HepG2 (cell line): ENCODE measurements at places on chromosomes 2 and 18.
A peak's percentile ranks its signal among the peaks of the same experiment; 100 is the strongest.

DNA sequence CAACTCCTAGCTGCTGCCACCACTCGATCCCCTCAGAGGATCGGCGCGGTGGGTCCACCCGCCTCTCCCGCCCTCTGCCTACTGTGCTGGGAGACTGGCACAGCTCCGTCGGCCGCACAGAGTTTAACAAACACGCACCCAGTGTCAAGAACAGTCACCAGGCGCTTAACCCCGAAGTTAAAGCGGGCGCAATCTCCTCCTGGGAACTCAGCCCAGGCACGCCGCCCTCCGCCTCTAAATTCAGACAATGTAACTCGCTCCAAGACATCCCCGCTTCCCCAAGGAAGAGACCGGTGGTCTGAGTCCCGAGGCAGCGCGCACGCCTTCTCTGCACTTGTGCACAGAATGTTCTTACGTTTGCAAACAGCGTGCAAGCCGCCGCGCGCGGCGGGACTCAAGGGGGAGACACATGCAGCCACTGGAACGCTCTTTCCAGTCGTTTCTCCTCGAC is 533 bp downstream of the CXCR4 start:
- no peak for DNase-seq

DNA sequence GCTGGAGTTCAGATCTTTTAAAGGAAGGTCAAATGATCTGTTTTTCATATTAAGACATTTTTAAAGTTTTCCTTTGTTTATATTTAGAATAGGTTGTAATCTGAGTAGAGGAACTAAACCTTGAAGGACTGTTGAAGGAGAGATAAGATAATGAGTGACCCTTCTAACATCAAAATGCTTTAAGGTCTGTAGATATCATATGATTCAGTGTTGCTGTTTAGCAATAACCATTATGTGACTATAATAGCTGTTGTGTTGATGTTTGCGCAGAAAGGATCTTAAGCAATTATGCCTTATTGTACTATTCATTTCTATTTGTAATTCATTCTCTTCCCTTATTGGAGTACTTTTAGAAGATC is 60.0 kb downstream of the SLC16A14 start:
- DNase-seq, result no peak

DNA sequence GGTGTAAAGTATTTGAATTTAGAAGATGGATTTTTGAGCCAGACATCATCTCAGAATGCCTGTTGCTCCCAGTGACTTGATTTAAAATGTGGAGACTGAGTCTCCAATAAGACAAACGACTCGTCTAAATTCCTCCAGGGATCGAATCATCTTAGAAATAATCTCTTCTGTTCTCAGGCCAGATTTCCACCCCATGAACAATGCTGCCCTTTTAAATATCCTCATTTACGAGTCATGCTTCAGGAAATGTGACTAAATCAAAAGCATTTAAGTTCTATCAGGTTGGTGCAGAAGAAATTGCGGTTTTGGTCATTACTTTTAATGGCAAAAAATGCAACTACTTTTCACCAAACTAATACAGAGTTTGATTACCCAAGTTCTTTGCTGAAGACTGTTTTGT is 684.6 kb upstream of the SOX11 start:
- DNase-seq, result no peak

DNA sequence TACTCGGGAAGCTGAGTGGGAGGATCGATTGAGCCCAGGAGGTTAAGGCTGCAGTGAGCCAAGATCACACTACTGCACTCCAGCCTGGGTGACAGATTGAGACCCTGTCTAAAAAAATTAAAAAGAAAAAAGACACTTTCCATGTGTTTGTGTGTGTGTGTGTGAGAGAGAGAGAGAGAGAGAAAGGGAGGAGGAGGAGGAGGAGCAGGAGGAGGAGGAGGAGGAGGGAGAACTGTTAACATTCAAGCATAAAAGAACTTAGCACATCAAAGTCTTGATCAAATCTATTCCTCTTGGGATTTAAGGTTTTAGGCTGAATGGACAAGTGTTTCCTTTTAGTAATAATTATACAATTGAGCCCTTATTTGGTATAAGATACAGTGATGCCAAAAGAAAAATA is 75.5 kb downstream of the SPOPL start:
- no peak for DNase-seq

DNA sequence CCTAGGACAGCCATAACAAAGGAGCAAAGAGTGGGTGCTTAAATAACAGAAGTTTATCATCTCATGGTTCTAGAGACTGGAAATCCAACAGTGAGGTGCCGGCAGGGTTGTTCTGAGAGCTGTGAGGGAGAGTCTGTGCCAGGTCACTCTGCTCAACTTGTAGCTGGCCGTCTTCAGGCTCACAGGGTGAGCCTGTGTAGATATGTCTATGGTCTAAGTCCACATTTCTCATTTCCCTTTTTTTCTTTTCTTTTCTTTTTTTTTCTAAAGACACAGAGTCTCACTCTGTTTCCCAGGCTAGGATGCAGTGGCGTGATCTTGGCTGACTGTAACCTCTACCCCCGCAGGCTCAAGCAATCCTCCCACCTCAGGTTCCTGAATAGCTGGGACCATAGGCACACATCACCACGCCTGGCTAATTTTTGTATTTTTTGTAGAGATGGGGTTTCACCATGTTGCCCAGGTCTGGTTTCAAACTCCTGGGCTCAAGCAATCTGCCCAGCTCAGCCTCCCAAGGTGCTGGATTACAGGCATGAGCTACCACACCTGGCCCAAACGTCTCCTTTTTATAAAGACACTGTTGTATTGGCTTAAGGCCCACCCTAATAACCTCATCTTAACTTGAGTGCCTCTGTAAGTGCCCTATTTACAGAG is 142.2 kb downstream of the SP3 start:
- no peak for DNase-seq

- DNase-seq, result no peak
Observed at GRCh38 chr2:42879121-42879705, 86.8 kb upstream of the HAAO start.

DNA sequence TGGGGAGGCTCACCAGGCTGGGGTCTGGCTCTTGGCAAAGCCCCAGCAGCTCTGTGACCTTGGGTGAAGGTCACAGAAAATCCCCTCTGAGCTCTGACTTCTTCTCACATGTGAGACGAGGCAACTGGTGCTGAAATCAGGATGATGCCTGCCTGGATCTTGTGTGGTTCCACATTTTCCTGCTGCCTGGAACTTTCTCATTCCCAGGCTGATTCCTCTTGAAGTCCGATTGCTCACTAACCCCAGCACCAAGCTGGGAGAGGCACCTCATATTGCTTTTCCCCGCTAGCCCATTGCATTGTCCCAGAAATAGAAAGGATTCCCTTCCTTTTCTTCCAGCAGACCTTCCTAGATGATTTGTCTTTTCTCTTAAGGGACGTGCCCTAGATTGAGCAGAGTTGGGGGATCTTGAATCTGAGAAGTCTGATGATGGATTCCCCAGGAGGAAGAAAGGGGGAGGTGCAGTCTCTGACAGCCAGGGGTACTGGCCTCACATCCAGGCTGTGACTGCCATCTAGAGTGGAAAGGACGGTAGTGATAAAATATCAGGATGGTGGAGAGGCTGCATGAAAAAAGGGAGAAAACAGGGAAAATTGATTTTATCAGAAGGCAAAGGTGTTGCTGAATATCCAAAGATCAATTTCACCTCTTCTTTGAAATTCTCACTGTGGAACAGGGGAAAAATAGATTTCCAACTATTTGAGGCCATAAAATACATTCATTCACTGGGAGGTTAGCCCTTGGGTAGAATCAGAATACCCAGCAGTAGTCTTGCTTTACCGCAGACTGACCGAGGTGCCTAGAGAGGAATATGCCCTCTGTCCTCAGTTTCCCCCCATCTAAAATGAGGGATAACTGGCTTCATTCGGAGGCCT is 96.3 kb downstream of the FAM210A start:
- peak; percentile 67 for DNase-seq

- DNase-seq, result no peak
Observed at GRCh38 chr2:99726691-99727090, 236.9 kb upstream of the REV1 start.

- no peak for DNase-seq
Observed at GRCh38 chr2:43717322-43717721, 41.1 kb upstream of the C1GALT1C1L start.

GRCh38 chr18:79343567-79344207 is 52.0 kb upstream of the NFATC1 start:
- DNase-seq, result peak; percentile 38

- DNase-seq, result no peak
Observed at GRCh38 chr2:170917219-170917913, 11.7 kb upstream of the GORASP2 start.

DNA sequence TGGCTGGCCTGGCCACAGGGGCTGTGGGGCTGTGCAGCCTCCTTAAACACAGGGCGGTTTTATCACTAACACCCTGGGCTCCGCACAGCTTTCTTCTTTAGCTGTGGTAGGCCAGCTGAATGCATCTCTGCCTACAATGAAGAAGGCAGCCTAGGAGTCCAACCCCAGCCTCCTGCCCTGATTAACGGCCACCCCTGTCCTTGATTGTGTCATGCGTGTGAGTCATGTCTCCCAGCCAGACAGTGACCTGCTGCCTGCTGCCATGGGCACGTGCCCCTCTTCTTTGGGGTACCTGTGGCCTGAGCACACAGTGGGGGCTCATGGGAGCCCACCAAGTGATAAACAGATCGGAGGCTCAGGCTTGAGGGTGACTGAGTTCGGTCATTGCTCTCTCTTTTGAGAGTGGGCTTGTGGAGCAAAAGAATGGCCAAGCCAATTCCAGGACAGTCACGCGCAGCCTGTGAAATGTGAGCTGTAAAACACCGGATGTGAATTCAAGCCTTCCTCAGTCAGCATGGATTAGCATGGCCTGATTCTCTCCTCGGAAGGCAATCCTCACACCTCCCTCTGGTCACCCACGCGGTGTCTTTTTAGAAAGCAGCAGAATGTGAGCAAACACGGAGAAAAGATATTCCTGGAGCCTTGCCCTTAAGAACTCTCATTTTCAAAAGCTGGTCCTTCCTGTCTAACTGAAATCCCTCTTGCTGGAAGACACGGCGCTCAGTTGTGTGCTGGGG is 144.1 kb downstream of the CELF4 start:
- DNase-seq, result no peak

DNA sequence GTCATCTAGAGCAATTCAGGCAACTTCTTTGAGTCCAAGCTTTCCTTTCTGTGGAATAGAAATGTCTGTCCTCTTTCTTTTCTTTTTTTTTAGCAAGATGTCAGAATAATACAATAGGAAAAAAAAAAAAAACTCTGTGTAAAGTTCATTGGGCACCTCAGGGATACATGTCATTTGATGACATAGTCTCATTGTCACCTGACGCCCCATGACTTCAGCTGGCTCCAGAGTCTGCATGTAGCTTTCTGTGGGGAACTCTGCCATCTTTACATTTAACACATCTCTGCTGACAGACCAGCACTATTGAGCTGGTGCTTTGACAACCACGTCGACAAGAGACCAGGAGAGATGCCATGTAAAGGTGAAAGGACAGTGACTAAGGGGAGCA is 172.5 kb upstream of the KLF7 start:
- DNase-seq, result no peak

DNA sequence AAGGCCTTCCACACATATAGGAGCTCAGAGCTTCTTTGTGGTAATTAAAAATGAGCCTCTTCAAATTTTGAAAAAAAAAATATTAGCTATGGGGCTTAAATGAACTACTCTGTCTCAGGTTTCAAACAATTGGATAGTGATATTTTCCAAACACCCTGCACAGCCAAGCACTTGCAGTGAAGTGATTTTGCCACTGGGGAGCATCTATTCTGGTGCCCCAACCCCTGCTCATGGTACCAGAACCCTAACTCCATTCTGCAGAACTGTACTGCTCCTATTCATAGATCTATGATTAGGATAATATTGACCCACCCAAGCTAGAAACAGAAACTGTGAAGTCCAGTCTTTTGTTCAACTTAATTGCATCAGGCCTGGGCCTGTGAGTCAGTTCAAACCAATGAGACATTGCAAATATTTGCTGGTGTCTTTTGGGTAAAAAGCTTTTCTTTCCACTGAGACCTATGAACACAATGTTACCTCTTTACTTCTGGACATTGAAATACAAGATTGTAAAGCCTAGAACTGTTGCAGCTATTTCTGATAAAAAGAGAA is 324.0 kb downstream of the GALNT13 start:
- peak; percentile 11 for DNase-seq

GRCh38 chr18:37499044-37499443 is 66.6 kb downstream of the CELF4 start:
- DNase-seq, result no peak

DNA sequence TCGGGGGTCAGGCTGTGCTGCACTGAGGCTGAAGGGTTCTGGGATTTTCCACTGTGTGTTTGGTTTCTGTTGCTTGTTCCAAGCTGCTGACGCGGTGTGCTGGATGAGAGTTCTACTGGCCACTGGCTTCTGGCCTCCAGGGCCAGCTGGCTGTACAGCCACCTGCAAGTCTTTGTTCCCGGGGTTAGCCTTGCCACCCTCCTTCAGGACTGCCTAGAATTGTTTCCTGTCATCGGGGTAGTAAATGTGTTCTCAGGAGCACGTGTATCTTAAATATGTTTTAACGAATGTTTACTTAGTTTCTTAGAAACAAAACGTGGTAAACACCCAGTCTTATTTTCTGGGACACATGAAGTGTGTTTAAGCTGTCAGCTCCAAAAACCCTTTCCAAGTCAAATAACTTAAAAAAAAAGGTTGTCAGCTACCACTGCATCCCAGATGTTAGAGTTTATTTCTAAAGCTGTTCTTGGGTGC is 231.2 kb downstream of the AGAP1 start:
- no peak for DNase-seq

GRCh38 chr2:204967199-204967960 is 422.1 kb downstream of the PARD3B start:
- DNase-seq, result no peak

- DNase-seq, result no peak
Observed at GRCh38 chr2:40317046-40317445, 134.8 kb downstream of the SLC8A1 start.

GRCh38 chr2:211981451-211981850 is 557.2 kb downstream of the ERBB4 start:
- no peak for DNase-seq

- no peak for DNase-seq
Observed at GRCh38 chr2:58865436-58865835, 624.3 kb upstream of the FANCL start.

GRCh38 chr2:211371465-211371864 is 815.1 kb downstream of the CPS1 start:
- no peak for DNase-seq

DNA sequence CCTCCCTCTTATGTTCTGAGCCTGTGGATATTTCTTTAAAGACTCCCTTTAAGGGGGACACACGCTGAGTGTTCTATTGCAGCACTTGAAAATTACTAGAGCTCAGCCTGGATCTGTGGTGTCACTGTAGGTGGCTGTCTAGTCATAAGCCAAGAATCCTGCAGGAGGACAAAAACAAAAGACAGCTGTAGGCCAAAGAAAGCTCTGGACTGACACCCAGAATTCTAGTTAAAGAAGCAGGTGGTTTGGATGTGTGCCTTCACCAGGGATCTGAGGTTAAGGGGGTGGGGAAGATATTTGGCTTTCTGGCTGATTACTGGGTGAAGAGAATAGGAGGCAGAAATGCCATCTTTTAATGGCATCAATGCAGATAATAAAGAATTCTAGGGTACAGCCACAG is 842.5 kb upstream of the NXPH2 start:
- no peak for DNase-seq
